ENCODE measurements at places on chromosomes 11 and 22.

DNA sequence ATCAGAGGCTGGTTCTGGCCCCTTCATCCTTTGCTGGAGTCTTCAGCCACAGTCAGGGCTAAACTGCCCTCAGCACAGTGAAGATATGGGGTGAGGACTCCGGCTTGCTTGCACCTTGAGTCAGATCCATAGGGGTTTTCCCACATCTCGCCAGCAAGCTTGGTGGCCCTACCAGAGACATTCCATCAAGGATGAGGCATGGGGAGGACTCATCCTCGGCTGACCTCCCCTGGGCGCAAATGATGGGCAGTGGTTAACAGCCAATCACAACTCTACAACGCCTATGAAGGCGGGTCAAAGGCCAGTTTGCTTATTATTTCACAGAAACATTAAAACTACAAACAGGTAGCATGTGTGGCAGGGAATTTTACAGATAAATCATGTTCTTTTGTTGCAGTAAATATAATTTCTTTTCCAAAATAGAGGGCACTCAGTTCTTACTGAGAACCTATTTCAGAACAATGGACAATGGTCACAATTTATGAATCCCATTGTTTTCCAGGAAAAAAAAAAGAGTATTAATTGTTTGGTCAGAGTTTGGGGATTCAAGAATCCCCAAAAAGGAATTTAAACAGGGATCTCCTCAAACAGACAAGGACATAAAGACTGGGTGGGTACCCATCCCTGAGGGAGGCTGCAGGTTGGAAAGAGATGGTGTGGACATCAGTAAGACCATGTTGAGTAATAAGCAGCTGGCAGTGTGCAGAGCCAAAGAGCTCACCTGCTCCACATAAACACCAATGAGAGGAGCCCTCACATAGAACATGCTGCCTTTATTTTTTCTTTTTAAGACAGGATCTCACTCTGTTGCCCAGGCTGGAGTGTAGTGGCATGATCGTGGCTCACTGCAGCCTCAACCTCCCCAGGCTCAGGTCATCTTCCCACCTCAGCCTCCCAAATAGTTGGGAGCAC is 14.8 kb downstream of the PLAAT3 start:
- no peak for DNase-seq

DNA sequence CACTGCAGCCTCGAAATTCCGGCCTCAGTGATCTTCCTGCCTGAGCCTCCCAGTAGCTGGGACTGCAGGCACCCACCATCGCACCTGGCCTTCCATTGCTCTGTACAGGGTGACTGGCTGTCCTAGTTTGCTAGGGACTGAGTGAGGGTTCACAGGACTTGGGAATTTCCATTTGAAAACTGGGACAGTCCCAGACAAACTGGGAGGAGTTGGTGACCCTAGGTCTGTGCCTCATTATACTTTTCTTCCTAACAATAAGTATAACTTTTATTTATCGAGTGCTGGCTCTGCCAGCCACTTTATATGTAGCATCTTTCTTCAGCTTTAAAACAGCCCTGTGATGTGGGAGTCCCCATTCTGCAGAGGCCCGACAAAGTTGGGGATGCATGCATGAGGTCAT is 25.5 kb downstream of the TCP11L1 start:
- DNase-seq = no peak

DNA sequence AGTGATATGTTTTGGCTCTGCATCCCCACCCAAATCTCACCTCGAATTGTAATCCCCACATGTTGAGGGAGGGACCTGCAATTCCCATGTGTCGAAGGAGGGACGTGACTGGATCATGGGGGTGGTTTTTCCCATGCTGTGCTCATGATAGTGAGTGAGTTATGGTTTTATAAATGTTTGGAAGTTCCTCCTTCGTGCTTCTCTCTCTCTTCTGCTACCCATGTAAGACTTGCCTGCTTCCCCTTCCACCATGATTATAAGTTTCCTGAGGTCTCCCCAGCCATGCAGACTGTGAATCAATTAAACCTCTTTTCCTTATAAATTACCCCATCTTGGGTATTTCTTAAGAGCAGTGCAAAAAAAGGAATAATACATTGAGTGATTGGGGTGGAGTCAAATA is 7.3 kb upstream of the CEP295 start:
- no peak for DNase-seq

- no peak for DNase-seq
Observed at GRCh38 chr22:39314251-39314971, 5.0 kb downstream of the RPL3 start.

DNA sequence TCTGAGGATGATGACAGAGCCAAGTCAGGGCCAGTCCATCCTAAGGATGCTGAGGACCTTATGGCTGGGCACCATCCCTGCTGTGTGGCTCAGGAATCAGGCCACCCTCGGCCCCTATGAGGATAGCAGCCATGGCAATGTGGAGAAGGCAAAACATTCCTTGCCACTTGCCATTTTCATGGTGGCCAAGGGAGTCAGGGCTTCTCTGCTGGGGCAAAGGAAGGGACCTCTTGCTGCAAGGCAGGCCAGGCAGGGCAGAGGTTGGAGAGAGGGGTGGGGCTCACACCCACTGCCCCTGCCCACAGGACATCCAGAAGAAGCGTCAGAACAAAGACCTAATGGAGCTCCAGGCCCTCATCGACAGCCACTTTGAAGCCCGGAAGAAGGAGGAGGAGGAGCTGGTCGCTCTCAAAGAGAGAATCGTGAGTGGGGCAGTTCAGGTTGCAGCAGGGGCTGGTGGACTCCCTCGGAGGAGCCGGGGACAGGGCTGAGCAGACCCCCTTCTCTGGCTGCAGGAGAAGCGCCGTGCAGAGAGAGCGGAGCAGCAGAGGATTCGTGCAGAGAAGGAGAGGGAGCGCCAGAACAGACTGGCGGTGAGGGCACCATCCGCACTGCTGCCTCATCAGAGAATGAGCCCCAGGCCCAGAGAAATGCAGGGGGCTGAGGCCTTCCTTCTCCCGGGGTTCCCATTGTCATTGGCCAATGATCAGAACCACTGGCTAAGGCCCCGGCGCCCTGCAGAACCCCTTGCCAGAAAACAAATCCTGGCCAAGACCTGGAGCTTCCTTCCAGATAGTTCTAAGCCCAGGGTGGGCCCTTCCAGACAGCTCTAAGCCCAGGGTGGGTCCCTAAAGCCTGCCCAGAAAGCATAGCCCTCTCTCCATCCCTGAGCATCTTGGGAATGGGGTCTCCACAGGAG is 13.5 kb upstream of the MRPL23 start:
- DNase-seq = no peak

DNA sequence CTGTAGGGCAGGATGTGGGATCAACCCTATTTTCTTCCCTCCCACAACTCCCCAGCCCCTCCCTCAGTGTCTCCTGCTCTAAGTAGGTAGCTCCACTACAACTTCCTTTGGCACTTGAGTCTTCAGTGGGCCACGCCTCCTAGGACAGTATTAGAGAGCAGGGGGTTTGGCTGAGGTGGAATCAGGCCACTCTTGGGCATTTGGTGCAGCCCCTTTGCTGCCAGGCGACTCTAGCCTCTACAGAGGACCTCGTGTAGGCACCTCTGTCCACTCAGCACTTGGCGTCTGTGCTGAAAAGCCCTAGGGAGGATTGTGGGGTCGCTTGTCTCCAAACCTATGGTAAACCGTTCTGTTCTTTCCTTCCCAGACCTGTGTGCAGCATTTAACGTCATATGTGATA is 2.7 kb downstream of the FADD start:
- DNase-seq = no peak

Data from activated CD4-positive, alpha-beta memory T cell treated with anti-CD3 and anti-CD28 coated beads for 36 hours (primary cell).